Fibroblast of lung (primary cell): ENCODE measurements at places on chromosomes 13 and 19. TPM values are rescaled to one million over a fixed set of nuclear protein-coding genes. Genes with fewer than 3 reads are reported as not detected.

GRCh38 chr19:35615036-35615435, 2.5 kb downstream of the HAUS5 start:
- no peak for DNase-seq

Gene KLK4
- polyA plus RNA-seq: not detected in 2 replicates

DNA sequence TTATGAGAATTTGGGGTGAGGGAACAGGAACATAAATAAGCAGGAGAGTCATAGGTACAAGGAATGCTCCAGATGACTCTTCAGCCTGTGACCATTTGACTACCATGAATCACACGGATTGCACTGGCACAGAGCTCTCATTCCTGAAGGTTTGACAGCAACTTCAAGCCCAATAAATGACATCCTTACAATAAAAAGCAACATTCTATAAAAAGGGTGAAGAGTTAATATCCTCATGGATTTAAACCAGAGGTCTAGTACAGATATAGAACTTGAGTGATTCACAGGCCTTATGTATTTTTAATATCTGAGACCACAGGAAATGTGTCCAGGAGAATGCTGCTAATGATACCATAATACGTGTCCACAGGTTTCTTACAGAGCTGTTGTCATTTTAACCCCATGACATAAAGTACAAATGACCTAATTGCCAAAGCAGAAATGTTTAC, 158.1 kb downstream of the IRS2 start:
- DNase-seq: peak; percentile 37

DNA sequence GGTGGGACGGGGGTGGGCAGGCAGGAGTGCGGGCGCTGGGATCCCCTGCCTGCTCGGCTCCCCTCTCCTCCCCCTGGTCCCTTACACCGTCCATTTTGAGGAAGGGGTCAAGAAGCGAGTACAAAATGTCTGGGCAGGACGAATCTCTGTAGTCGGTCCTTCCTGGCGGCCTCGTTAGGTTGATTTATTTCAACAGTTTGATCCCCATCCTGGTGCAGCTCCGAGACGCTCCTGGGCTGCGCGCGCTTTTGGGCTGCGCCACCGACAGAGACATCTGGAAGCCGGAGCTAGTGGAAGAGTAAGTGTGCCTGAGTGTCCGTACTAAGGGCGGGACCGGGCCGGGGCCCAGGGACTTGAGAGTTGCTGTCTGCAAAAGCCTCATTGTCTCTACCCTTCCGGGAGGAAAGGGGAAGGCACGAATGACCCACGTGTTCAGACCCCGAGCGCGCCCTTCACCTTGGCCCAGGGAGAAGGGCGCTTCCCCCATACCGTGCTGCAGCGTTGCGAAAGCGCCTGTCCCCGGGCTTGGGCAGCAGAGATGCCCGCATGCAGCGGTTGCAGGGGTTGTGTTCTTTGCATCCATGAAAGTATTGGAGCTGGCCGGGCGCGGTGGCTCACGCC, 1.8 kb downstream of the ZNF114 start:
- peak; percentile 57 for DNase-seq

DNA sequence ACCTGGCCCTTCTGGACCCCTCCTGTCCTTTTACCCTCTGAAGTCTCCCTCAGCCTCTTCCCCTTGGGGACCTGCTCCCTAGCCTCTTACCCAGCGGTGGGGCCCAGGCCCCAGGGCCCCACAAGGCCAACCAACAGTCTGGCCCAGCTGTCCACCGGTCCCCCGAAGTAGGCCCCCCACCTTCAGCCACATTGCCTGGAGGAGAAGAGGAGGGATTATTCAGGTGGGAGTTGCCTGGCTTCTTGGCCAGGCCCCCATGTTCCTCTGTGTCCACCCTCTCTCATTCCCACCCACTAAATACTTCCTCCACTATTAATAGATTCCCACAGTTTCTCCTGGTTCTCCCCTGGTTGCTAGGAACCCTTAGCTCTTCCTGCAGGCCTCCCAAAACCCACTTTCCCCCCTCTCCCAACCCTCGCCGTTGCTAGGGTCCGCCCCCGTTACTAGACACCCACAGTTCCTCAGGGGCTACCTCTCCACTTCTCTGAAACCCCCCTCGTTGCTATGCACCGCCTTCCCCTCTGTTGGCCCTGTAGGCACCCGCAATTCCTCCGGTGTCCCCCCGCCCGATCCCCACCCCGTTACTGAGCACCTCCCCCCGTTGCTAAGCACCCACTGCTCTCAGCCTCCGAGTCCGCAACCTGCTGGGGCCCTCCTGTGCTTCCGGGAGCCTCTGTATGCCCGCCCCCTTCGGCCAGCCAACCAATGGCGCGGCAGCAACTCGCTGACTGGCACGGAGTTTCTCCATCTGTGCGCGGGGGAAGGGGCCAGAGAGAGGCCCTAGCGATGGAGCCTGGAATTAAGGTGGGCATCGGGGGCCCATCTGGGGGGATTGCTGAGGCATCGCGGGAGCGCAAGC, 2.0 kb downstream of the COQ8B start:
- DNase-seq: peak; percentile 90

Gene RNF113B
- not detected in 2 replicates for polyA plus RNA-seq

Gene ADM5
- 0.06 and 0.15 TPM in 2 replicates for polyA plus RNA-seq

Gene GMIP
- 2.3 and 2.9 TPM in 2 replicates for polyA plus RNA-seq

Gene ZNF665
- polyA plus RNA-seq: 2.4 and 3.1 TPM in 2 replicates

- DNase-seq: peak; percentile 41
Measured at GRCh38 chr19:47284324-47284899, 9.7 kb downstream of the INAFM1 start.

DNA sequence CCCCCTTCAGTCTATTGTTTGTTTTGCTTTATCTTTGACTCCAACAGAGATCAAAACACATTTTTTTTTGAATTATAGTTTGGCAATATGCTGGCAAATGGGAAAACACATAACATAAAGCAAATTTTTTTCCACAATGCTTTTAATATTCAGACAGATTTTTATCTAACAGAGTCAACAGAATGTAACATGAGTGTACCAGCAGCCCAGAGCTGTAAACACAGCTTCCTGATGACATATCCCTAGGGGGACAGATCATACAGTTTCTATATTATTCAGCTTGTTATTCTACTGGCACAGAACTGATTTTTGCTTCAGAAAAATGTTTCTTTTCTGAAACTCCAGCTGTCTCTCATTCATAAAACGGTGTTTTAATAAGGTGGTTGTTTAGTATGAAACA, 168.8 kb downstream of the OLFM4 start:
- no peak for DNase-seq

DNA sequence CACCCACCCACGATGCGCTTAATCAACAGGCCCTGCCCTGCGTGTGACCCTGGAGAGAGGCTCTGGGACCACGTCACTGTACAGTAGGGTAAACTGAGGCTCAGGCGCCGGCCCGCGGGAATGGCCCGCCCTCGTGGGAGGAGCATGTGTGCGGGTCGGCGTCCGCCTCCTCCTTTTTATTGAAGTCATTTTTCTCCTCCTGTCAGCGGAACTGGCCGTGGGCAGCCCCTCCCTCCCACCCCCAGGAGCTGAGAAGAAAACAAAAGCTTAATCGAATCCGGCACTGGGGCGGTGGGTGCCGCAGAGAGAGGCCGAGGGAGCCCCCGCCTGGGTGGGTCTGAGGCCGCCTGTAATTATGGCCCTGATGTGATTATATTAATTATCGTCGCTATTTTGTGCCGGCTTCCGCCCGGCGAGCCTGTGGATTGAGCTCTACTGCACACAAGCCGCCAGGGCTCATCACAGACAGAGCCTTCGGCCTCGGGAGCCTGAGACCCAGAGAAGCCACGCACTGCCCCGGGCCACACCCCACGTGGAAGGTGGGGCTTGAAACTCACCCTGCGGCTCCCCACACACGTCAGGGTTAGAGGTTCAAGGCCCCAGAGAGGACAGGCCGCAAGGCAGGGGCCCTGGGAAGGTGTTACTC, 7.0 kb downstream of the C2CD4C start:
- no peak for DNase-seq

- DNase-seq: no peak
Measured at GRCh38 chr13:56893843-56894242, 246.9 kb upstream of the PRR20A start.

GRCh38 chr19:10979951-10980381, 19.1 kb downstream of the SMARCA4 start:
- peak; percentile 11 for DNase-seq

DNA sequence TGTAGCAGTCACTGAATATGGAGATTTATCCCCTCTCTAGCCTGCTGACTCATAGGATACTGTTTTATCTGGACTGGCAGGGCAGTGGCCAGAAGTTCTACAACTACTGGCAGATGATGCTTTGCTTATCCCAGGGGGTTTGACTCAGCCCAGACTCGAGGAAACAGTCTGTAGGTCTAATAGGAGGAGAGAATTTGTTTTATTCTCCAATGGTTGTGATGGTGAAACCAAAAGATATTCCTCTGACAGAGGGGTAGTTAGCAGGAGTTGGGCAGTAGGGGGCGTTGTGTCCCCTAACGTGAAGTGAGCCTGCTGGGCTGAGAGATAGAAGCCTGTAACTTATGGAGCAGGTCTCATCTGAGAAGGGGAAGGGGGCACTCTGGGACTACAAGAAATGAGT, 74.9 kb downstream of the WTIP start:
- no peak for DNase-seq

Gene MYO1F
- polyA plus RNA-seq: 0.03 and 0.08 TPM in 2 replicates

Gene SIGLEC12
- not detected in 2 replicates for polyA plus RNA-seq

Gene DCT
- not detected in 2 replicates for polyA plus RNA-seq

DNA sequence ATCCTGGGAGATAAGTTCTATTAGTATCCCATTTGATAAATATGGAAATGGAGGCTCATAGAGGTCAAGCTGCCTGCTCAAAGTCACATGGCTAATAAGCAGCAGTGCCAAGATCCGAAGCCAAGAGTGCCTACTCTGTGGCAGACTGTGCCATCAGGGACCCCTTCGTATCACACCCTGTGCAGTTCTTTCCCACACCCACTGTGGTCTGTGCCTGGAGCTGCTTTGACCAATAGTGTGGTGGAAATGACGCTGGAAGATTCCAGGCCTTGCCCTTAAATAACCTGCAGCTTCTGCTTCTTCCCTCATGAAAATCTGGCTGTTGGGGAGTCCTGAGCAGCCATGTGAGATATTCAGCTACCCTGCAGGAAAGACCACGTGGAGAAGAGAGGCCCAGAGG, 10.1 kb downstream of the OPA3 start:
- no peak for DNase-seq

Gene ZNF570
- polyA plus RNA-seq: 4.1 and 5.8 TPM in 2 replicates

Gene UBE2L5
- 0.17 and 0.20 TPM in 2 replicates for polyA plus RNA-seq
